ENCODE measurements at places on chromosomes 7 and 10.
A peak's percentile ranks its signal among the peaks of the same experiment; 100 is the strongest.

DNA sequence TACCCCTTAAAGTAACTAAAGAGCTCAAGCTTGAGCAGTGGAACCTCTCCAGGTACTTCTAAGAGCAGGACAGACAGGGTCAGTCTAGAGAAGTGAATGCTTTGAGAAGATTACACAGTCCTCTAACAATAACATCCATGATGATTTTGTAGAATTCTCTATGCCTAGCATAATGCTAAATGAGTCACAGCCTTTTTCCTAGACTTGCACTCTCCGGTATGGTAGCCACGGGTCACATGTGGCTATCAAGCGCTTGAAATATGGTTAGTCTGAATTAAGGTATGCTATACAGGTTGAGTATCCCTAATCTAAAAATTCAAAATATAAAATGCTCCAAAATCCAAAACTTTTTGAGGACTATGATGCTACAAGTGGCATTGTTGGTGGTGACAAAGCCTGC is 166.6 kb upstream of the MKLN1 start:
- no peak for DNase-seq

DNA sequence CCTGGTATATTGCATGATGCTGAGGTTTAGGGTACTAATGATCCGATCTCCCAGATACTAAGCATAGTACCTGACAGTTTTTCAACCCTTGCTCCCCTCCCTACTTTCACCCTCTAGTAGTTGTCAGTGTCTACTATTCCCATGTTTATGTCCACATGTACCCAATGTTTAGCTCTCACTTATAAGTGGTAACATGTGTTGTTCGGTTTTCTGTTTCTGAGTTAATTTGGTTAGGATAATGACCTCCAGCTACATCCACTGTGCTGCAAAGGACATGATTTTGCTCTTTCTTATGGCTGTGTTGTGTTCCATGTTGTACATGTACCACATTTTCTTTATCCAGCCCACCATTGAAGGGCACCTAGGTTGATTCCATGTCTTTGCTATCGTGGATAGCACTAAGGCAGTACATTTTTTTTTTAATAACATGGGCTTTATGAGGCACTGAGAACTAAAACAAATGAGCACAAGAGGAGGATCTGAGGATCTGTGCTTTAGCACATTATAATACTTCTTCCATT is 28.1 kb downstream of the ITGB8 start:
- DNase-seq: no peak

DNA sequence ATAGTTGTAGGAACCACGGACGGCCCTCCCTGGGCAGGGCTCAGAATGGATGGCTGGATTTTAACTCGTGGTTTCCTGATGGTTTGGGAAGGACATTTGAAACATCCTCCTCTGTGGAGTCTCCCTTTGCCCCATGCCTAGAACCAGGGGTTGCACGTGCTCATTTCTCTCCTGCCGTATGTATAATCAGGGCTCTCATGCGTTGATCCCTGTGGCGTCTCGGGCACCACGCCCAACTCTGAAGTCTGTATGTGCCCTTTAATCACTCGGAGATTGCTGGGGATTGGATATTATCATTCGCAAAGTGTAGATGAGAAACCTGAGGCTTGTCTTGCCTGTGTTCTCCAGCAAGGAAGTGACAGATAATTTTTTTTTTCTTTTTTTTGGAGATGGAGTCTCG is 257.1 kb downstream of the CAMK1D start:
- no peak for DNase-seq

DNA sequence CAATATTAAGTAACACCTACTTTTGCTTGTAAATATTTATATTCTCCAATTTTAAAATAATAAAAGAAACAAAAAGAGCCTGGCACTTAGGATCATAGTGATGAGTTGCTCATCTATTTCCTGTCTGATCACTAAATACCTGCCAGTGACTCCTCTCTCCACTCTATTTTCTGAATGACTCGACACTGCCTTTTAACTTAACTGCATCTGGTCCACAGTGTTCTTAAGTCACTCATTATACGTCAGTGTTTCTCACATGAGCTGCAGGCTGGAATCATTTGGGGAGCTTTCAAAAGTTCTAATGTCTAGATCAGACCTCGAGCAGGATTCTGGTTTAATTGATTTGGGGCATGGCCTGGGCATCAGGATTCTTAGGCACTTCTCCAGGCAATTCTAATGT is 78.0 kb upstream of the AGBL3 start:
- no peak for DNase-seq

- DNase-seq: peak; percentile 46
Measured at GRCh38 chr7:1049006-1049741, 4.8 kb downstream of the GPR146 start.

GRCh38 chr10:101974091-101974971 is 81.6 kb downstream of the ARMH3 start:
- DNase-seq: peak; percentile 61

- no peak for DNase-seq
Measured at GRCh38 chr10:73625004-73625883, 16.0 kb downstream of the MYOZ1 start.

DNA sequence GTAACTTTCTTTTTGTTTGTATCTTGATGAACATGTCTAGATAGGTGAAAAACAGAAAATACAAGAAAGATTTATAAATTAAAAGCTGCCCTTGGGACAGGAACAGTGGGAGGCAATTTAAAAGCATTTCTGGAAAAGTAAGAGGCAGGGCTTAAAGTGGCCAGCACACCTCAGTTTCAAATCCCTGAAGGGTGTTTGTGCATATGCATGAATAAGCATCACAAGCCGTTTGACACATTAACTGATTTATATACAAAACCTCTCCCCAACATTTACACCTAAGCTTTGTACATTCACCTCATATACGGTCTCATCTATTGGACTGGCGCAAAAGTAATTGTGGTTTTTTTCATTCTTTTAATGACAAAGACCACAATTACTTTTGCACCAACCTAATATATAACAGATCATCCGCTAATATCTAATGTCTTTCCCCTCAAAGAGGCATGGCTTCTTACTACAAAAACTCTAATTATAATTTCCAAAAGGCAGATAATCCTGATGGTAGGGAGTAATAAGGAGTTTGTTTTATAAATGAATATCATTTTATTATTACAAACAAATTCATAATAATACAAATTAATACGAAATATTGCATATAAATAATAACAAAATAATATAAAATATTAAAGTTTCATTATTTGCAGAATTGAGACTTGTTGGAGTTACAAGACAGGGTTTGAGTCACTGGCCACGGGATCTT is 48.3 kb downstream of the LRGUK start:
- DNase-seq: no peak

- no peak for DNase-seq
Measured at GRCh38 chr7:151552352-151553028, 32.8 kb upstream of the RHEB start.

- DNase-seq: no peak
Measured at GRCh38 chr10:124387078-124387874, 31.4 kb downstream of the OAT start.

- DNase-seq: no peak
Measured at GRCh38 chr10:62843600-62843999, 27.4 kb upstream of the EGR2 start.

DNA sequence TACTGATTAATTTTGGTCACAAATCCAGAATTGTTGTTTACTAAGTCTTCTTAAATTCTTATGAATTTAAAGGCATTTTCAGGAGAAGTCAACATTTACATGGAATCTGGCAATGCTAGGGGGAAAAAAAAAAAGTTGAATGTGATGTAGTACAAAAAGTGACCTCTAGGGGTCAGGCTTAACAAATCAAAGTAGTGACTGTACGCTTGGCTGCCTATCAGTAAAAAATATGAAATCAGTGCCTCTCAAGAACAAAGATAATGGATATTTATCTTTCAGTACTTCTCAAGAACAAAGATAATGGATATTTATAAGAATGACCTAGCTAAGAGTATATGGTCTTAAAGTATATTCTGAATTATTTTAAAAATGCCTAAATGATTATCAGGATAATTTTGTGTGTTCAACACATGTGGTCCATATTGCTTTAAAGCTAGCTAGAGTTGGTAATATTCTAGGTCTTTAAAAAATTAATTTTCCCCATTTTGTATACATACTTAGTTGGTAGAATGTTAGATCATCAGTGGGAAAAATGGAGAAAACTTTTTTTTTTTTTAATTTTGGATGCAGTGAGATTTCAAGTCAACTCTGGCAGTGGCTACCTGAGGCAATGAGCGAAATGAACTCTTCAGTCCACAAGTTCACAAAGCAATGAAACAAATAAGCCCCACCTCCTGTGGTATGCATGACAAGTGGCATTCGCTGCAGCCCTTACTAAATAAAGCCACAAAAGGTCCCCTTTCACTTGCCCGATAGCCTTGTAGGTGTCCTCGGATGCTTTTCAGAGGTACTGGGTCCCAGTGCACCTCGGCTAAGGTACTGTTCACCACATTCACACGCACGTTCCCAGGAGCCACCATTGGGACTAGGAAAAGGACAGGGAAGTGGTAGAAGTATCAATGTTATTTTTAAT is 51.2 kb upstream of the LAMB4 start:
- DNase-seq: peak; percentile 56

- DNase-seq: no peak
Measured at GRCh38 chr7:46775020-46775419, 806.9 kb downstream of the TNS3 start.

GRCh38 chr10:131658476-131659110 is 242.2 kb upstream of the PPP2R2D start:
- no peak for DNase-seq

- DNase-seq: no peak
Measured at GRCh38 chr7:112201411-112201810, 4.8 kb downstream of the DOCK4 start.

- DNase-seq: no peak
Measured at GRCh38 chr10:119478811-119479341, 63.6 kb downstream of the RGS10 start.

GRCh38 chr7:114085592-114086501 is 167.0 kb upstream of the PPP1R3A start:
- peak; percentile 45 for DNase-seq

DNA sequence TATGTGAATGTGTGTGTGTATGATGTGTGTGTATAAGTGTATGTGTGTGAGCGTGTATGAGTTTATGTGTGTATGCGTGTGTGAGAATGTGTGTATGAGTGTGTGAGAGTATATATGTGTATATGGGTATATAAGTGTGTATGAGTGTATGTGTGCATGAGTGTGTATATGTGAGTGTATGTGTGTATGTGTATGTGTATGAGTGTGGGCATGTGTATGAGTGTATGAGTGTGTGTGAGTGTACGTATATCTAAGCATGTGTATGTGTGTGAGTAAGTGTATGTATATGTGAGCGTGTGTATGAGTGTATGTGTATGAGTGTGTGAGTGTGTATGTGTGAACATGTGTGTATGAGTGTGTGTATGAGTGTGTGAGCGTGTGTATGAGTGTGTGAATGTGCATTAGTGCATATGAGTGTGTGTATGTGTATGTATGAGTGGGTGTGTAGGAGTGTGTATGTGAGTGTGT is 12.9 kb downstream of the SLC13A4 start:
- DNase-seq: no peak

- no peak for DNase-seq
Measured at GRCh38 chr10:50567384-50567783, 56.4 kb downstream of the SGMS1 start.

DNA sequence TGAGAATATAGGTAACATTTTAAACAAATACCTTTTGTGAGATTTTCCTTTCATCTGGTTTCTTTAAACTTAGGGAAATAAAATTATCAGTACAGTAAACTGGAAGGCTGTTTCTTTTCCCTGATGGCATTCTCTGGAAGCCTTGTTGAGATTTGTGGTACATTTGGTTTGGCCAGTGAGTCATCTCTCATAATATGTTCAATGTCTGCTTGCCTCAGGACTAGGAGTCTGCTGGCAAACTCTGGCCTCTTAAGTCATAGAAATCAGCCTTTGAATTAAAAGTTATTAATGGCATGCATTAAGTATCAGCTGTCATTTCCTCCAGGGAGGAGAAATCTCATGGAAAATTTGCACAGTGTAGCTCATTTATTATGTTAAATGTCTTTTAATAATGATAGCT is 316.6 kb upstream of the KIAA1217 start:
- no peak for DNase-seq

Measured in suppressor macrophage treated with lipopolysaccharide for 4 hours (primary cell).